ENCODE measurements at places on chromosomes 6 and 20.

GRCh38 chr6:82396964-82397751 is 33.5 kb downstream of the TPBG start:
- no peak for DNase-seq

- no peak for DNase-seq
Observed at GRCh38 chr20:31857861-31858759, 12.2 kb downstream of the DUSP15 start.

DNA sequence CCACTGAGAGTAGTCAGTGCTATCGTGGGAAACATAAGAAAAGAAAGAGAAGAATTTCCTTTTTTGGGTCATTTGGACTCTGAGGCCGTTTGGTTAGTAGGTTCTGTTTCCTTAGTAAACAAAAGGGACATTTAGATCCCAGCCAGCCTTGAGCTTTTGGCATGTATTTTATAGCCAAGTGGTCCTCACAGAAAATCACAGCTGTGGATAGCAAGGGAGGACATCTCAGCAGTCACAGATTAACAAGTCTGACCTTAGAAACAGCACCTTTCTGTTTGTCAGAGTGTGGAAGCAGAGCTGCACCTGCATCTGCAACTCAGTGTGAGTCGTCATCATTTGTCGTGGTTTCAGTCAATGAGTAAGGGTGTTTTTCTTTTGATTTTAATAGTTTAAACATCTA is 40.5 kb downstream of the FAM120B start:
- DNase-seq, result no peak

DNA sequence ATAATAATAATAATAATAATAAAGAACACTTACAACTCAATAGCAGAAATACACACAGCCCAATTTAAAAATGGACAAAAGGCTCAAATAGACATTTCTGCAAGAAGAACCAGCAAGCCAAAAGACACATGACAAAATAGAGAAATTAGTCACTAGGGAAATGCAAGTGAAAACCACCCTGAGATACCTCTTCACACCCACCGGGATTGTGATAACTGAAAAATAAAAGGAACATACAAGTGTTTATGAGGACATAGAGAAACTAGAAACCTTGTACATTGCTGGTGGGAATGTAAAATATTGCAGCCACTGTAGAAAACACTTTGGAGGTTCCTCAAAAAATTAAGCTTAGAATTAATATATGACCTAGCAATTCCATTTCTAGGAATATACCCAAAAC is 59.2 kb downstream of the ZDHHC14 start:
- DNase-seq, result no peak

GRCh38 chr6:20755631-20756030 is 221.4 kb downstream of the CDKAL1 start:
- DNase-seq, result no peak

DNA sequence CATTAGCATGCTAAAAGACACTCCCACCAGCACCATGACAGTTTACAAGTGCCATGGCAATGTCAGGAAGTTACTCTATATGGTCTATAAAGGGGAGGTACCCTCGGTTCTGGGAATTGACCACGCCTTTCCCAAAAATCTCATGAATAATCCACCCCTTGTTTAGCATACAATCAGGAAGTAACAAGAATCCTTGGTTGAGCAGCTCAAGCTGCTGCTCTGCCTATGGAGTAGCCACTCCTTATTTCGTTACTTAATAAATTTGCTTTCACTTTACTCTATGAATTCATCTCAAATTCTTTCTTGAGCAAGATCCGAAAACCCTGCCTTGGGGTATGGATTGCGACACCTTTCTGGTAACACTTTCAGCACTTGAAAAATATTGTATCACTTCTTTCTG is 243.0 kb downstream of the BMP2 start:
- DNase-seq, result no peak

DNA sequence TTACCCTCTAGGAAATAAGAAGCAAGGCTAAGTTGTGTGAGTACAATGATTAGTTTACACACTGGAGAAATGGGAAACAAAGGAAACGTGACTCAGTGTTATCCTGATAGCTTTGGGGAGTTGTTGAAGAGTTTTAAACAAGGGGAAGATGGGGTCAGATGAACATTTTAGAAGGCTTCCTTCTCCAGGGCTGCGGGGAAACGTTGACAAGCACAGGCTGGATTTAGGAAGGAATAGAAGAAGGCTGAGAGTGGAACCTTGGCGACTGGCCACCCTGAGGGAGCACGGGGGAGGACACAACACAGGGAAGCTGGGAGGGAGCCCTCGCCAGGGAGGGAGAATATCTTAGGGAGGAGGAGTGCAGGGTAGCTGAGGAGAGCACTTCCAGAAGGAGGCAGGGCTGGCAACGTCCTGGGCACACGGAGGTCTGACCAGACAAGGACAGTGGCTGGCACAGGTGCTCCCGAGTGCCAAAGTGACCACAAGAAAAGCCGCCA is 134.7 kb downstream of the AIG1 start:
- DNase-seq, result no peak

- no peak for DNase-seq
Observed at GRCh38 chr20:48025661-48026060, 240.4 kb upstream of the SULF2 start.

GRCh38 chr6:34226731-34227586 is 9.7 kb upstream of the HMGA1 start:
- DNase-seq, result no peak

DNA sequence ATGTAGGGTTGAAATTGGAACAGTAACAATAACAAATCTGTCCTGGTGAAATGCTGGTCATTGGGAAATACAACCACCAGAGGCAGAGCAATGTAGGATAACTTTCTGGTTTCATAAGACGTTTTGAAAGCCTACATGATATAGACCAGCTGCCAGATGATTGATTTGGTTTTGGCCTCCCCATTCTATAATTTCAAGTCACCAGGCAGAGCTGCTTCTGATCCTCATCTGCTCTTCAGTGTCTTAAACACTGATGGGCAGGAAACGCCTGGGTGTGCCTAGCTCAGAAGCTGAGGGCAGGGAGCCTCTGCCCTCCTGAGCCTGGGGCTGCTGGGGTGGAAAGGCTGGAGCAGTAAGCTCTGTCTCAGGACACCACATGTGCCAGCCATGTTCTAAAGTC is 24.5 kb downstream of the DHX35 start:
- no peak for DNase-seq

GRCh38 chr6:166476061-166476591 is 93.4 kb upstream of the MPC1 start:
- no peak for DNase-seq

GRCh38 chr20:23235173-23236027 is 115.2 kb upstream of the NXT1 start:
- DNase-seq, result no peak

GRCh38 chr6:143159001-143159400 is 98.3 kb downstream of the AIG1 start:
- DNase-seq, result no peak

GRCh38 chr6:167112421-167112820 is 10.5 kb upstream of the CCR6 start:
- no peak for DNase-seq

DNA sequence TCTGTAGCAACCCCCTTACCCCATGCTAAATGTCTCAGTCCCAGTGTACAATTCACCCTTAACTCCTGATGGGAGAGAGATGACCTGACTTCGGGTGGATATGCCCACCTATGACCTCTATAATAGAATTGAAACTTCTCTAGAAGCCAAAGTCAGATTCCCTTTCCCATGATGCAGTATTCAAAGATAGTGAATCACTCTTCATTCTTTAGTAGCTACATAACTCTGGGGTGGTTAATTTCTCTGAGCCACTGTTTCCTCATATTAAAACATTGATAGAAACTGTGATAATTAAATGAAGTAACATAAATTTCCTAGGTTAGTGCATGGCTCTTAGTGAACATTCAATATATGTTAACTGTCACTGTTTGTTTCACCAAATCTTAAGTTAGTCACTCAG is 500.4 kb downstream of the COL12A1 start:
- no peak for DNase-seq

GRCh38 chr20:46588532-46589511 is 38.4 kb upstream of the OCSTAMP start:
- no peak for DNase-seq

Data from esophagus squamous epithelium (tissue), 5 donors.